Stimulated activated CD4-positive, alpha-beta T cell treated with anti-CD3 and anti-CD28 coated beads, Interleukin-1b, Interleukin-23, amount 100 ng/mL, for 4 hours (primary cell): ENCODE measurements at places on chromosomes 12 and 14.

DNA sequence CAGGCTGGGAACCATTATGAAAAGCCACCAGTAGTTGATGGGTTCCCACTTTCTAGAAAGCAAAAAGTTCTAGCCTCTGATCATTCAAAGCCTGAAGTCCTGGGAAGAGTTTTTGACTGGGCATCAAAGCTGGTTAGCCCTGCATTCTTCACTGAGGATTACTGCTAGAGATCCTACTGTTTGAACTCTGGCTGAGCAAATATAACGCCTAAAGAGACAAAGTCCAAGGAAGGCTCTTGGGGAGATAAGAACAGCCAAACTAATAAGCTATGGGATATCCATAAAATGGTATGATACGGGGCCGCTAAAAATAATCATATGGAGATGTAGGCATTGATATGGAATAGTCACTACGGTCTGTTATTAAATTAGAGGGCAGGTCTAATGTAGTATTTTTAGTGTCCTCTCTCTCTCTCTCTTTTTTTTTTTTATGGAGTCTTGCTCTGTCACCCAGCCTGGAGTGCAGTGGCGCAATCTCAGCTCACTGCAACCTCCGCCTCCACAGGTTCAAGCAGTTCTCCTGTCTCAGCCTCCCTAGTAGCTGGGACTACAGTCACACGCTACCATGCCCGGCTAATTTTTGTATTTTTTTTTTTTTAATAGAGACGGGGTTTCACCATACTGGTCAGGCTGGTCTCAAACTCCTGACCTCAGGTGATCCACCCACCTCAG is 35.5 kb downstream of the PLXNC1 start:
- no peak for DNase-seq

DNA sequence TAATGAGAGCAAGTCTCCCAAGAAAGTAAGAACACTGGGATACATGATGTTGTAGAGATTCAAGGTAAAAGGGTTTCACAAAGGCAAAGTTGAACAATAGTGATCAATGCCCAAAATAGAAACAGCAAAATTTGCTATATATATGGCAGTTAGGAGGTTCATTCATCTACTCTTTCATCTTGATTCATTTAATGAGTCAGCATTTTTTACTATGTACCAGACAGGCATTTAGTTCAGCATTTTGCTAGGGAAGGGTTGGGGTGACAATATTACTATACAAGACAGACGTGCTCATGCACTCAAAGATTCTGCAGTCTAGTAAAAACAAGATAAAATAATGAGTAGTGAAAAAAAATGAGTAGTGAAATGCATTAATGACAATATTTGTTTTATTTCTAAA is 264.9 kb upstream of the LMO3 start:
- no peak for DNase-seq

DNA sequence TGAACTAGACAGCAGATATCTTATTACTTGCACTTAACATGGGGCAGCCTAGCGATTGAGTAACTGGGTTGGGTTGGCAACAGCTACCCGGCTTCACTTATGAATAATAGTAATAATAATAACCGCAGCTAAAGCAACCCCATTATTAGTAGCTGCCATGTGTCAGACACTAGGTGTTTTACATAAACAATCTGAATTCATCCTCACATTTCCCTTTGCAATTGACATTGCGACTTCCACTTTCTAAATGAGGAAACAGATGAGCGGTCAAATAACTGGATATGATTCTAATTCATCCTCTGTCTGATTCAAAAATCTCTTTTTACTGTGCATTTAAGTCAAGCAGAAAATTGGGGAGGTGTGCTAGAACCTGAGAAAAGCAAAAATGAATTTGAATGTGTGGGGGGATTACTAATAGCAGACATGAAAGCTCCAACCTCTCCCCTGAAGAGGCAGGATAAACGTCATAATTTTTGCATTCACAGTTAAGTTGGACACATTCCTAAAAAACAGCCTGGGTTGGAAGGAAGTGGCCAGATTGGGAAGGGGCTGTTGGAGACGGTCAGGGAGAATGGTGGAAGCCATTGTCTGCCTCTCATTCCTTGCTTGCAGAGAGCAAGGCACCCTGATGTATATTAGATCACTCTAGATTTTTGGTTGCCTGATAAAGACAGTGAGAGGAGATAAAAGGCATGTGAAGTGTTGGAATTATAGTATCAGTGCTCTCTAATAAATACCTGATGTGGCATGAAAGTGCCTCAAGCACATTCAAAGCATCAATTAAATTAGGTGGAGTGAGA is 13.1 kb downstream of the EMP1 start:
- DNase-seq, result no peak

DNA sequence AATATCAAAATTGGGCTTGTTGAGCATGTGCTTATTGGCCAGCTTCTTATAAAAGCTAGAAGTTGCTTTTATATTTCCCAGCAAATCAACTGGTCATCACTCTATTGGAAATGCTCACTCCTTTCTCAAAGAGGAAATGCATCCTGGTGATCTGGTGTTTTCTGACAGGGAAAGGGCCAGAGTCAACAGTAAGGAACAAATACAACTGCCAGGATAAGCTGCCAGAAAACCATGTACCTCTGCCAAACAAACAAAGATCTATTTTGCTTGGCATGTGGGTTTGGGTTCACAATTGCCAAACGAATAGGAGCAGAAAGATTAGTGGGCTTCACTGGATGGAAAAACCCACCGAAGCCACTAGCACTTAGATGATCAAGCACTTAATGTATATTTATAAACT is 126.9 kb upstream of the PDZRN4 start:
- DNase-seq, result no peak

- peak; percentile 36 for DNase-seq
These were observed 6.7 kb downstream of the VASH1 start for GRCh38 chr14:76767681-76768656.
